Lower leg skin (tissue), 4 donors: ENCODE measurements at places on chromosomes 5 and 9.

GRCh38 chr5:127988146-127988760, 95.3 kb upstream of the SLC12A2 start:
- DNase-seq: no peak

DNA sequence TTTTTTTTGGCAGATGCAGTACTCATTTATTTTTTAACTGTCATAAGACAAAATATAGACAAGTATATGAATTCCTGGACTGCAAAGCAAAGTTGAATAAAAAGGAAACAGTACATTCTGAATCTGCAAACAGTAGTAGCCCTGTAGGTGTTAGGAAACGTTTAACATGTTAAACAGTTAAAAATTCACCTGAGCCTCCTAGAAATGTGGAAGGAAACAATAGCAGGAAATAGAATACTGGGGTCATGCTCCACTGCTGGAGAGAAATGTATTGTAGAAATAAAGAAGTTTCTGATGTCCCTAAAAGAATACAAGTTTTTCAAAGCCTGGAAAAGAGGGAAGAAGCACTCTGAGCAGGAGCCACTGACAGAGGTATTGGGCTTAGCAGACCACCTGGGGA, 866.0 kb downstream of the PTPRD start:
- no peak for DNase-seq

- DNase-seq: no peak
Measured at GRCh38 chr5:92543201-92543600, 1037.8 kb downstream of the NR2F1-AS1 start.

GRCh38 chr5:121024416-121025311, 560.6 kb downstream of the PRR16 start:
- no peak for DNase-seq

DNA sequence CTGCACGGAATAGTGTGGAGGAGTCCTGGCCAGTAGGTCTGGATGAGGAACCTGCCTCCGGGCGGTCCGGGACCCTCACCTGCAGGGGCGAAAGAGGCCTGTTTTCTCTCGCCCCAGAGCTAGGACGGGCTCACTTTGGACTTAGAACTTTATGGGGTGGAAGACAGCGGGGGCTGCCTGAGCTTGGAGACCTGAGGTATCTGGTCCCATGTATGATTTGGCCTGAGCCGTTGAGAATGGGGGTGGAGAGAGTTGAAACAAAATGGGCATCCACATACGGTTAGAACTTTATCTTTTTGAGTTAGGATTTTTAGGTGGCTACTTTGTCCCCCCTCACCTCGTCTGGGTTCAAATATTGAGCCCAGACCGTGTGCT, 681 bp upstream of the ETF1 start:
- peak; percentile 59 for DNase-seq

DNA sequence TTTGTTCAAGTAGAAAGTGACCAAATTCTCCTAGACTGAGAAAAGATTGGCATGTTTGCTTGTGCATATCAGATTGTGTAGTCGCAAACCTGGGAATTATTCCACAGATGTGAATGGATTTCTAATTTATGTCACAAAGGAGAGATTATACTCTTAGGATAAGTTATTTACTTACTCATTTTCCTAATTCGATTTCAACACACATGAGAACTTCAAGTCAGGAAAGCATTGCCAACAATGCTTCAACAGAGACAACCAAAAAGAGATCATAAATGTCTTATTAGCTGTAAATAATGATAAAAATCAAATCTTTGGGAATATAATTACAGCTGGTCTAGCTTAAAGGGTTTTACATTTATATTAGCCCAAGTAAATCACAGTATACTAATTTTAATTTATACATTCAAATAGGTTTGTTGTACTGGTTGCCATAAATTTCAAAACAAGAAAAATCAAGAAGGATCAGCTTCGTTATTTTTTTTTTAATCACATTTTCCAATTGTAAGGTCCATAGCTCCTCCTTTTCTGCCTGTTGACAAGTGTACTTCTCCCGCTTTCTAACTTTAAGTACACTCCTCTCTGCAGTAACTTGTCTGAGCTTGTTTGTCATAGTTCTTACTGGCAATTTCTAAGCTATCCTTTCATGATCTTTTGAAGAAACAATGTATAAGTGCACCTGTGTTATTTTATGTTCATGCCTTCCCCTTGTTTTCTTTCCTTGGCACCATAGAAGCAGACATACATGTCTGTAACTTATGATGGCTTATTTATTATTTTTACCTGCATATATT, 246.6 kb downstream of the DEPDC1B start:
- DNase-seq: no peak

DNA sequence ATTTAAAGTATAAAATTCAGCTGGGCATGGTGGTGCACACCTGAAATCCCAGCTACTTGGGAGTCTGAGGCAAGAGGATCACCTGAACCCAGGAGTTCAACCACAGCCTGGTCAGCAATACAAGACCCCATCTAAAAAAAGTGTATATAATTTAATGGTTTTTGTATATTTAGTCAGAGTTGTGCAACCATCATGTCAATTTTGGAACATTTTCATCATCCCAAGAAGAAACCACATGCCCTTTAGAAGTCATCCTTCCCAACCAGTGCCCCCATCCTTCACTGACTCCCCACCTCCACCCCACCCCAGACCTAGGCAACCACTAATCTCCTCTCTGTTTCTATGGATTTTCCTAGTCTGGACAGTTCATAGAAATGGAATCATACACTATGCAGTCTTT, 18.8 kb upstream of the TEK start:
- DNase-seq: no peak

DNA sequence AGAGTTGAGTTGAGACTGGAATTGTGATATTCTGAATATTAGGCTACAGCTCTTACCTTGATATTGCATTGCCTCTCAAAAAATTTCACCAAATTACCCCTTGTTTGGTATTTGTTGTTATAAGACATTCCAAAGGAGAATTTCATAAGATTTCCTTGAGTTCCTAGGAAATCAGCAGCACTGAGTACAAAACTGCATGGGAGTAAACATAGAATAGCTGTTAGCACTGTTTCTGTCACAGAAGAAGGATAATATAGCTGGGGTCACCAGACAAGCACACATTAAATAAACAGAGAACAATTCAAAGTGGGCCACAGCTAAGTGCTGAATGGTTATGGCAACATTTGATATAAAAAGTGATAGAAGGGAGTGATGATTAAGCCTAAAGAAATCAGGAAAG, 724.3 kb downstream of the PRELID2 start:
- DNase-seq: no peak

- no peak for DNase-seq
Measured at GRCh38 chr5:7398596-7399280, 2.8 kb downstream of the ADCY2 start.

- no peak for DNase-seq
Measured at GRCh38 chr5:58763390-58763789, 180.5 kb downstream of the RAB3C start.

- DNase-seq: no peak
Measured at GRCh38 chr9:71984403-71984802, 73.0 kb downstream of the C9orf85 start.

GRCh38 chr5:177325868-177326381, 14.2 kb upstream of the MXD3 start:
- no peak for DNase-seq

- DNase-seq: no peak
Measured at GRCh38 chr9:83066771-83067170, 3.8 kb upstream of the RASEF start.

GRCh38 chr5:26940994-26941393, 97.4 kb downstream of the CDH9 start:
- no peak for DNase-seq
